ENCODE measurements at places on chromosomes 1 and 21. TPM values are rescaled to one million over a fixed set of nuclear protein-coding genes. Genes with fewer than 3 reads are reported as not detected.

The CAMK2N1 gene
- 10.1 TPM for total RNA-seq

DNA sequence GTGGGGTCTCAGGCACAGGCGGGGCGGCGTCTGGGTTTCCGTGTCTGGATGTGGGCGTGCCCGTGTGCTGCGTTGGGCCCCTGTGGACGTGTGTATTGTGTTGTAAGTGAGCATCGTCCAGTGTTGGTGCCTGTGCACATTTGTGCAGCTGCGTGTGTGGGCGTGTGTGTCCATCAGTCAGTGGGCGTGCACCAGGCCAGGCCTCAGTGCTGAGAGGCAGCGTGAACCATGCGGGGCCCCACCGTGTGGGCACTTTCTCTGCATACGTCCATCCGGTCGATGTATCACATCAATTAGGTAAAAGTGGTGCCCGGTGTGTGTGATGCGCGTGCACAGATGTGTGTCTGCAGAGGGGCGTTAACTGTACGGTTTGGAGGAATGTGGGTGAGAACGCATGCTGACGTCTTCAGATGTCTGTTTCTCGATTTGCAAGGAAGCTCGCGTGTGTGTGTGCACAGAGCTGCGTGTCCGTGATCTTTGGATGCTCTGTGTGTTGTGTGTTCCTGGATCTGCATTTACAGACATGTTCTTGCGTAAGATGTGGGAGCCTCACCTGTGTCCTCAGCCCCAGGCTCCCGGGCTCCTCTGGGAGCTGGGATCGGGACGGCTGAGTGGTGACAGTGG, 24.6 kb downstream of the AGRN start:
- H3K4me1 ChIP-seq = peaks cover 3% of the 10 kb centered on the region
- no peak overlapping the region for H3K4me3 ChIP-seq
- peaks cover 7% of the 10 kb centered on the region for H3K27me3 ChIP-seq
- no peak overlapping the region for H3K27ac ChIP-seq
- peaks cover 10% of the 10 kb centered on the region for H3K36me3 ChIP-seq

The IPO13 gene
- 24.2 TPM for total RNA-seq

The DNM3 gene
- total RNA-seq = 1.9 TPM

The TENT5C gene
- 1.1 TPM for total RNA-seq

GRCh38 chr1:152999818-153000217, 1.7 kb upstream of the SPRR3 start:
- DNase-seq = no peak
- H3K27ac ChIP-seq = no peak overlapping the region
- no peak overlapping the region for H3K4me3 ChIP-seq
- H3K4me1 ChIP-seq = peaks cover 12% of the 10 kb centered on the region

The RUNX3 gene
- 1.8 TPM for total RNA-seq

The C21orf58 gene
- 31.5 TPM for total RNA-seq

The SPRR1A gene
- not detected for total RNA-seq

The S100A2 gene
- 1.6 TPM for total RNA-seq

The G0S2 gene
- 0.81 TPM for total RNA-seq

The SASS6 gene
- 13.6 TPM for total RNA-seq

DNA sequence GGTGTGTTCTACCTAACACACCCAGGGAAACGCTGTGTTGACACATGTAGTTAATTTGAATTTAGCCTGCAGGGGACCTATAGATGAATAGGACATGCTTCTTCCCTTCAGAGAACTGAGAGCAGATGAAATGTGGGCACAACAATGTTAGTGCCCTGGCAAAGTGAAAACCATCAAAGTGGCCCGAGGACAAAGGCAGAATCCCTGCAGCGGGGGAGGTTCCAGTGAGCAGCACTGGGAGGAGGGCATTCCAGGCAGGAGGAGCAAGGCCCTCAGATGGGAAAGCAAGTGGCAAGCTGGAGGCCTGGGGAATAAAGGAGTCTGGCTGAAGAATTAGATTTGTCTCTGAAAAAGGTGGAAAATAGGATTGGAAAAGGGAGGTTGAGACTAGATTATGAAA, 37.2 kb downstream of the C1orf94 start:
- no peak overlapping the region for H3K27ac ChIP-seq
- no peak for DNase-seq
- no peaks in the 10 kb centered on the region for H3K36me3 ChIP-seq
- no peak overlapping the region for H3K4me3 ChIP-seq
- H3K27me3 ChIP-seq = no peaks in the 10 kb centered on the region

- no peak within 1 kb of the TSS for H3K27ac ChIP-seq
- H3K27me3 ChIP-seq = peaks cover 17% of the 10 kb centered on the region
- H3K4me1 ChIP-seq = peaks cover 50% of the 10 kb centered on the region
- H3K36me3 ChIP-seq = no peaks in the 10 kb centered on the region
- DNase-seq = no peak
- H3K4me3 ChIP-seq = peak within 1 kb of the TSS; percentile 89
Measured at GRCh38 chr1:30908696-30909364, at the start of gene SDC3. Gene SDC3 (minus strand): TSS chr1:30908758. CDS start chr1:30908586, 172 bp downstream.

- no peak overlapping the region for H3K27ac ChIP-seq
- no peaks in the 10 kb centered on the region for H3K4me1 ChIP-seq
- no peak for DNase-seq
- H3K27me3 ChIP-seq = no peaks in the 10 kb centered on the region
Measured at GRCh38 chr1:230822092-230822581, 46.2 kb downstream of the C1orf198 start.

- no peak overlapping the region for H3K4me3 ChIP-seq
- H3K36me3 ChIP-seq = no peaks in the 10 kb centered on the region
- no peak for DNase-seq
- peak overlapping the region; percentile 54 for H3K27ac ChIP-seq
Measured at GRCh38 chr1:28172713-28173150, 3.8 kb downstream of the PTAFR start.

GRCh38 chr1:85058786-85059185, 10.5 kb upstream of the MCOLN3 start:
- no peak overlapping the region for H3K4me3 ChIP-seq
- H3K27me3 ChIP-seq = peaks cover 8% of the 10 kb centered on the region
- H3K36me3 ChIP-seq = no peaks in the 10 kb centered on the region
- H3K27ac ChIP-seq = no peak overlapping the region
- DNase-seq = no peak

- H3K27me3 ChIP-seq = no peaks in the 10 kb centered on the region
- H3K36me3 ChIP-seq = no peaks in the 10 kb centered on the region
- H3K4me3 ChIP-seq = no peak overlapping the region
- no peak overlapping the region for H3K27ac ChIP-seq
Measured at GRCh38 chr1:167263819-167264464, 43.3 kb downstream of the POU2F1 start.

The KRTAP11-1 gene
- total RNA-seq = not detected

The TMEM9 gene
- 97.5 TPM for total RNA-seq

The CRP gene
- total RNA-seq = 0.85 TPM

- H3K4me3 ChIP-seq = no peak overlapping the region
- H3K27ac ChIP-seq = no peak overlapping the region
- no peak for DNase-seq
- no peaks in the 10 kb centered on the region for H3K4me1 ChIP-seq
- no peaks in the 10 kb centered on the region for H3K27me3 ChIP-seq
Measured at GRCh38 chr21:28136656-28137255, 855.9 kb downstream of the LTN1 start.

- peak overlapping the region; percentile 71 for H3K4me3 ChIP-seq
- peak; percentile 55 for DNase-seq
- no peaks in the 10 kb centered on the region for H3K36me3 ChIP-seq
Measured at GRCh38 chr1:39104158-39105060, 78.3 kb downstream of the NDUFS5 start.

DNA sequence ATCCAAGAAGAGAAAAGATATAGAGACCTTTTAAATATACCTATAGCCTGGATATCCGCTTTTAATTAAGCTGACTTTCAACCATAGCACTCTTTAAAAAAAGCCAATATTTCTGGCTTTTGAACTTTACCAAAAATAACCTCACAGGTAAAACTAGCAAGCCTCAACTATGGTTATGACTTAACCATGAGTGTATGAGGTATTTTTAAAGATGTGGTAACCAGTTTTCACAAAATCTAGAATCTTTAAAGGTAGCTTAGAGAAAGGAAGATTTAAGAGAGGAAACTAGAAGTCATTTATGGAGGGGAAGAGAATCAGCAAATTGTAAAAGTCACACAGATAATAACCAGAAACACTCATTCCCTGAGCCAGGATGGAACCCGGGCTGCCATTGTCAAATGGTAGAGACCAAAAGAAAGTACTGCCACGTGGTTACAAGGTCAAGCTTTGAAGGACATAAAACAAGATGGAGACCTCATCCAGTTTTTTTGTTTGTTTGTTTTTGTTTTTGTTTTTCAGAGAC, 288.4 kb upstream of the RGS18 start:
- no peak overlapping the region for H3K27ac ChIP-seq
- no peaks in the 10 kb centered on the region for H3K36me3 ChIP-seq
- no peak for DNase-seq
- no peak overlapping the region for H3K4me3 ChIP-seq

The TAS1R1 gene
- not detected for total RNA-seq

GRCh38 chr1:22665752-22666151, 12.7 kb downstream of the C1QB start:
- DNase-seq = peak; percentile 72
- H3K36me3 ChIP-seq = no peaks in the 10 kb centered on the region
- no peaks in the 10 kb centered on the region for H3K27me3 ChIP-seq
- no peak overlapping the region for H3K27ac ChIP-seq
- H3K4me3 ChIP-seq = no peak overlapping the region

The BLACAT1 gene
- total RNA-seq = 5.2 TPM

DNA sequence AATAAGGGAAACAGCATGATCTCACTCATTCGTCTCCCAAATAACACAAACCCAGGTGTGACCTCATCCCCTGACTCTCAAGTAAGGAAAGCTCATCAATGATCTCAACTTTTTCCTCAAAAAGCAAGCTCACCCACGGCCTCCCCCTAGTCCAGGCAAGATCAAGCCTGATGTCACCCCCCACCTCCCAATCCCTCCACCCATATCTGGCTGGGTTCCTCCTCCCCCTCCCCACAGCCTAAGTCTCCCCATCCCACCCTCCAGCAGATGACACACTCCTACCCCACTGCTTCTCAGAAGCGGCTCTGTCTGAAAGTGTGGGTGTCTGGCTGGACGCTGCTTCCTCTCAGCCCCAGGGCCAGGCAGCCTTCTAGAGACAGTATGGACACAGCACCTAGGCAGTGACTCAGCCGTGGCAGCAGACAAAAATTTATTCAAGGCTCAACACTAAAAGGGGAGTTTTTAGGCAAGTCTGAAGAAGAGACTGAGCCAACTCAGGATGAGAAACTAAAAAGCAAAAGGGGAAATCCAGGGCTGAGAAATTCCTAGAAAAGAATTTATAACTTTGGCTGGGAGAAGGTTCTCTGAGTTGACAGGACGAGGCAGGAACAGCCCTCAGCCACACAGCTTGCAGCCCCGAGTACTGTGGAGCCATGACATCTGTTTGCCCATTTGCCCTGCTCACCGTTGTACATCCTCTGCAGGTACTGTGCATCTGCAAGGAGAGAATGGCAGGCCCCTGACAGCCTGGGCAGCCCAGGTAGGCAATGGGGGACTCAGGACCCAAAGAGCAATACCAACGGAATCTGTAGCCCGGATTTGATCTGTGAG, 81.6 kb upstream of the LRRC8D start:
- DNase-seq = no peak
- no peaks in the 10 kb centered on the region for H3K36me3 ChIP-seq
- no peak overlapping the region for H3K4me3 ChIP-seq
- H3K27me3 ChIP-seq = no peaks in the 10 kb centered on the region
- H3K27ac ChIP-seq = 0 out of 2 replicates have a peak overlapping the region, but pooled peaks have one; percentile 10

DNA sequence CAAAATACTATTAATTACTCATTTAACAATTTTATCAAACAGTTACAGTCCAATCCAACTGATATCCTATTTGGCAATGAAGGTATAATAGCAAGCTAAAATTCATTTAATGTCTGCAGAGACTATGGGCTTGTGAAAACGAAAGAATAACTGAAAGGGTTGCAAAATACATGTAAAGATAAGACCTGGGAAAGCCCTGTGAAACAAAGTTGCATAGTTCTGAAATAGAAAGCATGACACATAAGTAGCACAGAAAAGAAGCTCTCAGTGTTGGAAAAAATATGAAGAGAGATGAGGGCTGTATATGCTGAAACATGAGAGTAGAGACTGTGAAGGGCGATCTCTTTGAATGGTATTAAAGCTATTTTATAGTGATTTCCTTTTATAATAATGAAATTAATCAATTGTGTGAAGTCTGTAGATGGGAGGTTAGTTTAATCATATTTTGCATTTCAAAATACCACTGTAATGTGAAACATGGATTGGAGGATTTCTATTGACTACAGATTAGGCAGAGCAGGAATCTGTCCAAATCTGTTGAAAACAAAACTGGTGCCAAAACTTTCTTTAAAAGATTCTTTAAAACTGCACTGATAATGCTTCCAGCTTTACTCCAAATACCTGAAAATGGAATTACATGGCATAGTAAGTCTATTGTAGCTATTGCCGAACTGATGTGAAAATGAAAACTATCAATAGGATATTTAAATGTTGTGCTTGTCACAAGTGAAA, 1518.9 kb upstream of the B3GALT2 start:
- no peak overlapping the region for H3K4me3 ChIP-seq
- no peak overlapping the region for H3K27ac ChIP-seq
- H3K36me3 ChIP-seq = no peaks in the 10 kb centered on the region
- H3K4me1 ChIP-seq = no peaks in the 10 kb centered on the region
- no peak for DNase-seq
- no peaks in the 10 kb centered on the region for H3K27me3 ChIP-seq

- peaks cover 3% of the 10 kb centered on the region for H3K36me3 ChIP-seq
- no peak overlapping the region for H3K27ac ChIP-seq
- H3K27me3 ChIP-seq = no peaks in the 10 kb centered on the region
- no peak for DNase-seq
- H3K4me1 ChIP-seq = no peaks in the 10 kb centered on the region
Measured at GRCh38 chr1:246631426-246631825, 65.2 kb downstream of the CNST start.

DNA sequence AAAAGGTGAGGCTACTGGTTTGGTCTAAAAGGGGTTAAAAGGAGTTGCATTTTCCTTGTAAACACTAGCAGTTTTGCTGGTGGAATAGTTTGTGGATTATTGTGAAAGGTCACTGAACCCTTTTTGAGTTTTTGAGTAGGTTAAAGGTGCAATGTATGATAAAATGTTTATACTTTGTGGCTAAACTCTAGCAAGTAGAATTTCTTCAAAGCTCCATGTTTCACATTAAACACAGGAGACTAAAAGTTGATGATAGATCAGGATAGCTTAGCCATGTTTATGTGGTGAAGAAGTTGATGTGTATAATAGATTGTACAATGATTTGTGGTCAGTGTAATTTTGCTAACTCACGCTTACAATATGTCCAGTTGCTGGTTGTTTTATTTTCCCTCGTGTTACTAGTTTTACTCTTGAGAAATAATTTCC, 13.1 kb downstream of the ZNF326 start:
- H3K4me1 ChIP-seq = no peaks in the 10 kb centered on the region
- no peak for DNase-seq
- H3K36me3 ChIP-seq = peaks cover 53% of the 10 kb centered on the region
- H3K4me3 ChIP-seq = no peak overlapping the region
- H3K27me3 ChIP-seq = no peaks in the 10 kb centered on the region

DNA sequence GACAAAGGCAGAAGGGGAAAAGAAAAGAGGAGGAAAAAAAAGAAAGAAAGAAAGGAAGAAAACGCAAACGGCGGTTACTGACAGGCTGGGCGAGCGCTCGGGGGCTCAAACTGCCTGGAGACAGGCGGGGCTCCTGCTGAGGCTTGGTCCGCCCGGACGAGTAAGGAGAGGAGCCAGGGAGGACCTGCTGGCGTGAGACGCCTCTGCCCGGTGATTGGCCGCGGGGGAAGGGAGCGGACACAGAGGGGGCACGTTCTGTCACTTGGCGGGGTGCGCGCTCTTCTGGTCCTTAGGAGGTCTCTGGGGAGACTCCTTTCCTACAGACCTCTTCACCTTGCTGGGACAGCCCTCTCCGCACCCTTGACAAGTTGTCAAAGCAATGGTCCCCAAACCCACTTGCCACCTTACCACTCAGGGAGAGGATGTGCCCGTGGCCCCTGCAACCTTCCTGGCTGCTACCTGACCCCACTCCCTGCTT, 791 bp upstream of the PIK3R3 start:
- no peak for DNase-seq
- H3K36me3 ChIP-seq = no peaks in the 10 kb centered on the region
- peak overlapping the region; percentile 100 for H3K27ac ChIP-seq
- H3K4me1 ChIP-seq = peaks cover 27% of the 10 kb centered on the region
